Activated effector memory CD4-positive, alpha-beta T cell treated with Interleukin-2 at 50 U/mL for 16 hours (primary cell): ENCODE measurements at places on chromosomes 2 and 18.

GRCh38 chr2:217842017-217842416 is 160.8 kb downstream of the TNS1 start:
- no peak for DNase-seq

DNA sequence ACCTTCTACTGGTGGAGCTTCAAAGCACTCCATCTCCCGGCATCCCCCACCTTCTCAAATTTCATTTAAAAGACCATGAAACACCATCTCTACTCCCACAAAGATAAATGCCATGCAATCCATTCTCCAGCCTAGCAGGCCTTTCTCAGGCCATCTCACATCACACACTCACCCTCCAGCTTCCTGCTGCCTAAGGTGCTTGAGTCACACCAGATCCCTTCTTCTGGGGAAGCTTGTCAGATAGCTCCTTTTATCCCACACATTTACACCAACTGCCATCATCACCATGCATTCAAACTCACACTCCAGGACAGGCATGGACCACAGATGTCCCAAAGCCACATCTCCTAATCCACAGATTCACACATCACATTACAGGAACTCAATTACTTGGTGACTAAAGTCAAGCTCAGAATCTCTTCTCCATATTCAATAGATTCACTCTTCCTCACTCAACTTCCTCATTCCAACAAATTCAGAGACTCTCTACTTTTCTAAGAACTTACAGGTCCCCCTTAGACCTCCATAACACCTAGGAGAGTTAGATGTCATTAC is 292.5 kb downstream of the TNS1 start:
- DNase-seq: no peak

GRCh38 chr2:11056614-11057013 is 98.7 kb upstream of the SLC66A3 start:
- no peak for DNase-seq

DNA sequence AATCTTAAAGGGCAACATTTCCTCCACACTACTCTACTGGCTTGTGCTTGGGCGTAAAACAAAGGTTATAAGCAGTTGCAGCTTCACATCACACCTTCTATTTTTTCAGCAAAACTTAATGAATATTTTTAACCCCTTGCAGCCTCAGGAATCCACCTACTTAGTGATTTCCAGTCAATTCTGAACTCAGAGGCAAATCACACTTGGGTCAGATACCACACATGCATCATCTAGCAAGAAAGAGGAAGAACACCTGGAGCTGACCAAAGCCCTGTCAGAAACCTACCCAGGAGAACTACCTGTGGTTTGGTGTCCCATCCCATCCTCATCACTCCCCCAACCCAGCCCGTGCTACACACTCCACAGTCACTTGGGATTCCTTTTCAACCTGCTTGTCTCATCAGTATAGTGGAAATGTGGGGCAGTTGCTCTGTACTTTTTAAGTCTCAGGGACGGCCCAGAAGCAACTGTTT is 25.5 kb downstream of the PIAS2 start:
- DNase-seq: no peak

DNA sequence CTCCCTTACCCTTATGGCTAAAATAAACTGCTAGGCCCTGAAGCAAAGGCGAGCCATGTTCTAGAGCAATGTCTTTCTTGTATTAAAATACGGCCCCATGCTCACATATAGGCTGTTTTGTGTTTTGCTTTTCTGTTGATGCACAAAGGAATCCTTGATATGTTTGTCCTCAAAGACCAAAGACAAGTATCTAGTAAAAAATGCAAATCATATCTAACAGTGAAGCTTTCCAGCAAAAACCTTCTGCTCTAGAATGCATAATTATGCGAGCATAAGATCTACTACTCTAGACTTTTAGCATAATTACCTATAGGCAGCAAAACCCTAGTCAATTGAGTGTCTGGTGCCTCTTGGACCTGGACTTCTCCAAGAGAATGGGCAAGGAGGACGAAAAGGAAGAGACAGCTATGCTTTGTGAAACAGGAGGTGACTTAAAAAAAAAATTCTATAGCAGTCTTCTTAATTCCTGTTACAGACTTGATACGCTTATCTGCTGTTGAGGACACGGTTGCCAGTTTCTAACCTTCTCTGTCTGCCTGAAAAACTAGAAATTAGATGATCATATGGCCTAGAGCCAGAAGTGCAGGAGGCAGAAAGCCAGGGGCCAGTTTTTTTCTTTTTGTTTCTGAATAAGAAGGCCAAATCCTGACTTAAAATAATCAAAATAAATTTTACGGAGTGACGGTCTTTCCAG is 1.5 kb upstream of the AMMECR1L start:
- DNase-seq: no peak

GRCh38 chr2:86201671-86202335 is 2.5 kb downstream of the MRPL35 start:
- no peak for DNase-seq

DNA sequence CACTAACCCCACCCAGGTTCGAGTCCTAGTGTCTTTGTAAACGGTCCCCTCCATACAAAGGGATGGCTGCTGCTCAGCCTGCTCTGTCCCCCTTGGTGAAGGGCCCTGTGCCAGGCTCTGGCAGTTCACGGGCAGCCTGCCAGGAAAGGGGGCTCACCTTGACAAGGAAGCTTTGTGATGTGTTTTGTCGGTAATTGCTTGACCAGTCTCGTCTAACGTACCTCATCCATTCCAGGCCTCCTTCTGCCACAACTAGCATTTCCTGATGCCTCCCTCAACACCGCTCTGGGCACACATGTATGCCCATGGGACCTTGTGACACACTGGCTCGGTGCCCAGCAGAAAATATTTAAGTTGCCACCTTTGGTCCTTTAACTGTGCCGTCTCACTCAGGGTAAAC is 171.9 kb downstream of the KLHL29 start:
- no peak for DNase-seq

DNA sequence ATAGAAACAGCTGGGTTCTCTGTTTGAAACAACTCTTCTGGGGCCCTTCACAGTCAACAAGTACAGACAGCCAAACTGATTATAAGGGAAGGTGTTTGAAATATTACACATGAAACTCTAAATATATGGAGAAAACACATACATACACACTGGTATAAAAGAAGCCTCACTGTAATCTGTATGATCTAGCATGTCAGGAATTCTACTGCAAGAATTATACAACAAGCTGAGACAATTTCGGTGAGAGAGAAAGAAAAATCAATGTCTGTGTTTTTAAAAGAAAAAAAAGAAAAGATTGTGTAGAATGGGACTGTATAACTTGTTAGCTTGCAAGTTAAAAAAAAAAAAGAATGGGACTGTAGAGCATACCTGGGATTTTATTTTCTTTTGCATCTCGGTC is 26.3 kb downstream of the IRS1 start:
- DNase-seq: no peak

- no peak for DNase-seq
Measured at GRCh38 chr2:168855601-168856000, 34.6 kb downstream of the SPC25 start.

- DNase-seq: no peak
Measured at GRCh38 chr2:99480390-99480789, 9.4 kb downstream of the REV1 start.

DNA sequence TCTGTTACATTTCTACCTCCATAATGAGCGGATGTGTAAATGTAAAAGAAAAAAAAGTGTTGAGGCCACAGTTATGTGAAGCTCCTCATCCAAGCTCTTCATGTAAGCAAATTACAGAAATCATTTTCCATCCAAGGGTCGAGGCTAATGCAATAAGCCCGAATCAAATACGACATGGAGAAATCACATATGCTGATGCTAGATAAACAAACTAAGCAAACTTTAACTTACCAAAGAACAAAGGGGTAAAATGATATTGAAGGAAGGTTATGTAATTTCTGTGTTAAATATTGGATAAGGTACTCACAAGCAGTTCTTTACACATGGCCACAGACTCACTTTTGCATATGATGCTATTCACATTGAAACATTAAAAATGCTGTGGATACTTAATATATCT is 310.2 kb upstream of the ID2 start:
- DNase-seq: no peak

- no peak for DNase-seq
Measured at GRCh38 chr18:35490894-35491699, 6.7 kb downstream of the INO80C start.

GRCh38 chr18:79616651-79617510 is 62.7 kb upstream of the CTDP1 start:
- DNase-seq: no peak

DNA sequence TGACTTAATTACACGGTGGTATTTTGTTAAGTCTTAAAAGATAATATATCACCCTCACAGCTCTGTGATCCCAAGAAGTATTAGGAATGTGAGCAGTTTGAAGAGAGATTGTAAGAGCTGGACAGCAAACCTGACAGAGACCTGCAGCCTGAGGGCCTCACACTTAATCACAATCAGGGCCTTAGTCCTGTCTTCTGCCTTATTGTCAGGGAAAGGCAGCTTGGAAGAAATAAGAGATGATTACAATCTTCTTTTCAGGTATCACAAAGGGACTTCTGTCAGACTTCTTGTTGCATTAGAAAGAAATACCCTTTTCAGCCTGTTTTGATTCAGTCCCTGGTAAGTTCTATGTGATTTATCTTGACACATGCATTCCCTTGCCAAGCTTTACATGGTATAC is 1433.8 kb upstream of the SLC39A10 start:
- no peak for DNase-seq

DNA sequence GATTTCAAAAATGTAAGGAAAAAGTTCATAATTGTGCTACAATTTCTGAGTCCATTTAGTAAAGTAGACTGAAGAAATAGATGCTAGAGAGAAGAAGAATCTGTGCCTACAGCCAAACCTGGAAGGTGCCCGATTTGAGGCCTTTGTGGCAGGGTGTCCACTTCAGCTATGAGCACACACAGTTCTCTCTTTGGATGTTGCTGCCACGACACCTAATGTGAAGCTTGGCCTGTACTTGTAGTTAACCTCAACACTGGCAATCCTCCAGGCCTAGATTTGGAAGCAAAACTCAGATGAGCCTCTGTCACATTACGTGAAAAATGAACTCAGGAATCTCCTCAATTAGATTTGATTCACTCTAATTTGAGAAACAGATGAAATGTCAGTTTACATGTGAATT is 90.1 kb upstream of the LRP1B start:
- no peak for DNase-seq

GRCh38 chr2:212843409-212844199 is 305.0 kb upstream of the ERBB4 start:
- no peak for DNase-seq

- no peak for DNase-seq
Measured at GRCh38 chr2:190499273-190499672, 35.2 kb downstream of the NEMP2 start.

- DNase-seq: no peak
Measured at GRCh38 chr2:100518801-100519200, 44.0 kb upstream of the PDCL3 start.

- DNase-seq: no peak
Measured at GRCh38 chr2:112164876-112165275, 26.7 kb downstream of the FBLN7 start.

DNA sequence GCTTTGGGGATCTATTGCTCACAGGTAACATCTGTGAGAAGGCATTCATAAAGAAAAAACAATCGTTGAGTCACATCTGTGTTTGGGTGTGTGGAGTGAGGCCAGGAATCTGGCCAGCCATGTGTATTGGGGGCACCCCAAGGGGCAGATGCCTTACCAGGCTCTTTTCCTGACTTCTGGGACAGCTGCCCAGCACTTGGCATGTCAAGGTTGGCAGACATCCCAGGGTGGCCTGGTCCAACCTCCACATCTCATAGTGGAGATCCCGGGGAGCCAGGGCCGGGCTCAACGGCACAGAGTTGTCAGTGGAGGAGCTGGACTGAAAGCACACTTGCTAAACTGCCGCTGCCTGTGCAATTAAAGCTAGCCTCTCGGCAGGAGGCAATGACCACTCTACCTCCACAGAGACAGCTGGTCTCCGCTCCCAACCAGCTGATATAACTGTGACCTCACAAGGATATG is 75.3 kb upstream of the MGAT4A start:
- no peak for DNase-seq

DNA sequence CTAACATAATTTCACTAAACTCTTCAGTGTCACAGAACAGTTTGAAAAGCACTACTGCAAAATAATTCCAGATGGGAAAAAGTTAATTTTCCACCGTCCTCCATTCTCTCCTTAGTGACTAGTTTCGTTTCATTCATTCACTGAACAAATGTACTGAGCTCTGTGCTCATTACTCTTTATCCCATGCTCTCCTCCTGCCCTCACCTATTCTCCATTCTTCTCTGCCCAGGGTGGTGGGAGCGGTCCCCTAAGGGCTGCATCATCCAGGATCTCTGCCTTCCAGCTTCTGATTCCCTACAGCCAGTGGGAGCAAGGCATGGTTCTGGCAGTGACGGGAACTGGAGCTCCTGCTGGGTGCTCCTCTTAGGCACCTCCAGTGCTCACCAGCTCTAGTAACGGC is 133.9 kb upstream of the TLK1 start:
- no peak for DNase-seq

GRCh38 chr2:115075800-115076199 is 633.4 kb downstream of the DPP10 start:
- DNase-seq: no peak

GRCh38 chr2:3575534-3576262 is 638 bp downstream of the RPS7 start:
- peak; percentile 25 for DNase-seq

- DNase-seq: no peak
Measured at GRCh38 chr2:55856936-55857335, 66.6 kb downstream of the EFEMP1 start.

- no peak for DNase-seq
Measured at GRCh38 chr2:18379870-18380269, 180.6 kb downstream of the RDH14 start.
